Dermis blood vessel endothelial cell (primary cell): ENCODE measurements at places on chromosomes 6 and 20. TPM values are rescaled to one million over a fixed set of nuclear protein-coding genes. Genes with fewer than 3 reads are reported as not detected.
A peak's percentile ranks its signal among the peaks of the same experiment; 100 is the strongest.

DNA sequence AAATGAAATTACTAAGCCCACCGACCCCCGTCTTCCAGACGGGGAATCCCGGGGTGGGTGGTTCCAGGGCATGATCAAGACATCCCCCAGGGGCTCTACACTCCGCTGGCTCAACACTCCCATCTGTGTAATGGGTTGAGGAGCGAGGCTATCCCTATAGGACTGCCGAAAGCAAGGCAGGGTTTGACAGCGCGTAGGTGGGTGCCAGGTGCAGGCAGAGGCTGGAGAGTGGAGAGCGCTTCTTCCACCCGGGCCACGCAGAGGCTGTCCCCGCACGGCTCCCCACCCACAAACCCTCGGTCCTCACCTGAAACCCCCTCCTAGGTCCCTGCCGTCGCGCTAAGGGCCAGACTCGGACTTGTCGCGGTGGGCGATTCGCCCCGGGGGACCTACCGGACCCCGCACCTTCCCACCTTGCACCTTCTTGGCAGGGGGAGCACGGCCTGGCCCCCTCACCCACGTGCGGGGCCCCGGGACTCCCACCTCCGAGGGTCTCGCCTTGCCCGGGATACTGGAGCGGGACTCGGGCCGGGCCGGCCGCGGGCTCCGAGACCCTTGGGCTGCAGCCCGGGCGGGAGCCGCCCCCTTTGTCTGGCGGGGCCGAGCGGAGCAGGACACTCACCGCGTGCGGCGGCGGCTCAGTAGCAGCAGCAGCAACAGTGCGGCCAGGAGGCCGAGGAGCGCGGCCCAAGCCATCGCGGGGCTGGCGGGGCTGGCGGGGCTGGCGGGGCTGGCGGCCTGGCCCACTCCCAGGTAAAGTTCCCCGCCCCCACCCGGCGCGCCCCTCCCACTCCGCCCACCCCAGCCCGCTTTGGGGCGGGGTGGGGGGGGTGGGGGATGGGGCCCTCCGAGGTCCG is at the start of gene PTGIS:
PTGIS (minus strand) TSS at position 717 of the 857 bp plus-strand sequence; CDS start at position 696, 21 bp downstream.
- DNase-seq = peak; percentile 46

GRCh38 chr6:88077305-88077704 is 29.7 kb downstream of the SPACA1 start:
- no peak for DNase-seq

DNA sequence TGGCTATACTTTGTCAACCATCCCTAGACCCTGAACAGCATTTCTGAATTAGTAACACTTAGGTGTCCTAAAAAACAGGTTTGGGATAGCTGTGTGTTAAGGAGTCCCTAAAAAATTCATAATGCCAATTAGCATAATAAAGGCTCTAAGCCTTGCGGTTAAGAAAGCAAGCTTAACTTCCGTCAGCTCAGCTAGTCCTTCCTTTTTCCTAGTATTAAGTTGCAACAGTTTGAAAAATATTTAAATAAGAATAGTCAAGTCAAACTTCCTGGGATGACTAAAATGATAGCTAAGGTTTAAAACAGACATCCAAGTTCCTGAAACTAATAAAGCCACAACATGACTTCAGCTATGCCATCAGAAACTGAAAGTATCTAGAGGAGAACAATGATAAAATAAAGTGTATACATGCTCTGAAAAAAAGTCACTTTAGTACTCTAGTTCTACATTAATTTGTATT is 3.5 kb downstream of the AKIRIN2 start:
- peak; percentile 36 for DNase-seq

DNA sequence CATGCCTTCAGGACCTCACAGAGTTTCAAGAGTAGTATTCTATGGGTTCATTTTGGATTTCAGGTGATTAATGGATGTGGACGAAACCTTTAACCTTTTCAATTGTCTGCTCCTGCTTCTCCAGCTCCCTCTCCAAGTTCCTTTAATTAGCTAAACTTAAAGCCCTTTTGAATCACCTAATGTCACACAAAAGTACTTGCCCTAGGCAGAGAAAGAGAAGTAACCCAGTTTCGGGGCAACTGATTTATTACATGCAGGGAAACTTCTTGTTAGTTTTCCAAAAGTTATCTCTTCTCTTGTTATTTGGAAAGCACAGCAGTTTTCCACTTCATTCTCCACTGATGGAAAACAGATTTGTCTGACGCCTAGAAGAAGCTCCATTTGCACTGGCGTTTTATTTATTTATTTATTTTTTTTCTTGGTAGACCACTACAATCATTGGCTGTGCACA is 407.7 kb upstream of the JARID2 start:
- no peak for DNase-seq

DNAH8 gene
- under 0.01 and 0.05 TPM in 2 replicates for total RNA-seq

- peak; percentile 74 for DNase-seq
Observed at GRCh38 chr20:5090191-5090590, 29.6 kb downstream of the PCNA start.

- DNase-seq = no peak
Observed at GRCh38 chr6:148990403-148990802, 243.6 kb downstream of the UST start.

DNA sequence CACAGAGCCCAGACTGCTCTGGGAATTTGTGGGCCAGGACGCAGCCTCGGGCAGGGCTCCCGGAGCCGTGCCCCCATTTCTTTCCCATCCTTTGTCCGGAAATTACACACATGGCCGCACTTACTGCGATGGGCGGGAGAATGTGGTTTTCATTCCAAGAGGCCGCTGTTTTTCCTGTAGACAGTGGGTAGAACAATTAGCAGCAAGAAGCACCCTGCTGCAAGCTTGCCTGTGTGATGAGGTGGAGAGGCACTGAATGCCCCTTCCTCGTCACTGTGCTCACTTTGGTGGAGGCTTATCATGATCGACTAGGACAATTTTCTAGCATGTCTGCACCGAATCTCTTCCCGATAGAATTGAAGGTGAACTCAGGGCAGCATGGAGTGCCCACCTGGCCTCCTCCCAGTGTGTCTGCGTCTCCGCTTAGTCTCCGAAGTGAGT is 102.8 kb downstream of the DACT2 start:
- DNase-seq = no peak

DNA sequence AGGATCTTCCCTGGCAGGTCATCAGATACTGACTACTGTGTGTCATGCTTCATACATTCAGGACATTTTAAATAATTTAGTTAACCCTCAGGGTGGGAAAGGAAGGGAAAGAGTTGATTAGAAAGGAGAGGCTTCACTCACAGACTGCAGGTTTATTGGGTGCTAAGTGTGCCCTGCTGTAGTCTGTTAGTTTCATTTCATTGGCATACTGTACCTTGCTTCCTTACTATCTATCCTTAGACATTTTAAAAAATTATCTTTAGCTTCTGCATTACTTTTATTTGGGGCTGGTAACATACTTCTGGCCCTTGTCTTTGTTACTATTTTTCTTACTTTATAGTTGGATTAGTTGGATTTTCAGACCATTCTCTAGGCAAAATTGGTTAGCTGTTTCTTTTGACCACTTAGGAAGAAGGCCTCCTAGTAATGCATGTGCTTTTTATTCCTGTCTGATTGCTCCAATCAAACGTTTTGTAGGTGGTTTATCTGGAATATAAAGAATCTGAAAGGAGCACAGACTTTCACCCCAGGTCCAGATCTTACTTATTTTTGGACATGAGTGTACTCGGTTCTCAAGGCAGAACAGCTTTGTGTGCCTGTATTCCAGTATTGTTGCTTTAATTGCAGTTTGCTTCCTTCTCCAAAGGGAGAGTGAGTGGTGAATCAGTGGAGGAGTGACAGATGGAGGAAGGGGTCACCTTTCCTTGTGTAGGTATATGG is 82.7 kb upstream of the PRDM1 start:
- no peak for DNase-seq

TRIM31 gene
- total RNA-seq = not detected in 2 replicates

DNA sequence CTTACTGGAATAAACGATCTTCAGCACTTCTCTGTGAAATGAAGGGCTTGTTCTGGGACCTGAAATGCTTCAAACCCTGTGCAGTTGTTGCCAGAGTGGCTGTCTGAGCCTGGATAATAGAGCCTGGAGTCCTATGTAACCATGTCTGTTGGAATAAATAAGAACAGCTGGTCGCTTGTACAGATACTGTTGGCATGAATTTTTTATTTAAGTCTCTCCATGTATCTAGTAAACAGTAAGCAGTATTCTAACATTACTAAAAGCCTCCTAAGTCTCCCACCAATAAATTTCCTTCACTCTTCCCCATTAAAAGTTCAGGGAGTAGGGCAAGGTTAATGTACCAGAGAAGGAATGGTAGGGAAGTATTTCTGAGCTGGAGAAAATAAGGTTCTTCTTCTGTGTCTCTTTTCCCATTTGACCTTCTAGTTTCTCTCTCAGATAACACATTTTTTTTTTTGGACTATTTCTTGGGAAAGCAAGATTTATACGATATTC is 227.5 kb downstream of the PRL start:
- no peak for DNase-seq

DNA sequence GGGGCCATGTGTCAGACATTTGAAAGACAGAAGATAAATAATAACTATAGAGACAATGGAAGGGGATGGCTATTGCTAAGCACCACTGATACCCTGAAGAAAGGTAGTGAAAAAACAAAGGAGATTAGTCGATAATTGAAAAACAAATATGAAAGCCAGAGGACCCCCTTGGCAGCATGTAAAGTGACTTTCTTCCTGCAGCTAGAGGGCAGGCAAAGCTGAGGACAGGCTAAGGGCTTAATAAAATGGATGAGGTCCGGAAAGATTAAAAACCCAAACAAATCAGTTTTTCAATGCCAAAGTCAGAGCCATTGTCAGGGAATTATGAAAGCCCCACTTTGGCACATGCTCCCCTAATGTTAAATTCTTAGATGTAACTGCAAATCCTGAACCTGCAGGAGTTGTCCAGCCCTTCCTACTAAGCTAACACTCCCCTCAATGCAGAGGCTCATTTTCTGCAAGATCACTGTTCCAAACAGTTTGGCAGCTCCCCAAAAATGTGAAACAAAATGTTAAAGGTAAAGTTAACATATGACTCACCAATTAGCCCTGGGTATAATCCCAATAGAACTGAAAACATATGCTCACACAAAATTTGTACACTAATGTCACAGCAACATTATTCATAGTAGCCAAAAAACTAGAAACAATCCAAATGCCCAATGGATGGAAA is 1177.9 kb downstream of the GRIK2 start:
- no peak for DNase-seq
